ENCODE measurements at places on chromosomes 3 and 15.

DNA sequence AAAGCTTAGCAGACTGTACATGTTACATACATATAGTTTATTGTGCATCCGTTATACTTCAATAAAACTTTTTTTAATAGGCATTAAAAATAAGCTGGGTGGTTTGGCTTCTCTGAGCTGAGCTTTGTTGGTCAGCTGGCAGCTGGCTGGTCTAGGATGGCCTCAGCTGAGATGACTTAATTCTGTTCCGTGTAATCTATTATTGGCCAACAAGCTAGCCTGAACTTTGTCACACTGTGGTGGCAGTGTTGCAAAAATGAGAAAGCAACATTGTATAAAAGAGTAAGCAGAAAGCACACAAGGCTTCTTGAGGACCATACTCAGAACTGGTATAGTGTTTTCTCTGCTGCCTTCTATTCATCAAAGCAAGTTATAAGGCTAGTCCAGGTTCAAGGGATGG is 45.2 kb downstream of the CGGBP1 start:
- no peak for DNase-seq

GRCh38 chr3:39718674-39719595 is 90.5 kb upstream of the MYRIP start:
- no peak for DNase-seq

DNA sequence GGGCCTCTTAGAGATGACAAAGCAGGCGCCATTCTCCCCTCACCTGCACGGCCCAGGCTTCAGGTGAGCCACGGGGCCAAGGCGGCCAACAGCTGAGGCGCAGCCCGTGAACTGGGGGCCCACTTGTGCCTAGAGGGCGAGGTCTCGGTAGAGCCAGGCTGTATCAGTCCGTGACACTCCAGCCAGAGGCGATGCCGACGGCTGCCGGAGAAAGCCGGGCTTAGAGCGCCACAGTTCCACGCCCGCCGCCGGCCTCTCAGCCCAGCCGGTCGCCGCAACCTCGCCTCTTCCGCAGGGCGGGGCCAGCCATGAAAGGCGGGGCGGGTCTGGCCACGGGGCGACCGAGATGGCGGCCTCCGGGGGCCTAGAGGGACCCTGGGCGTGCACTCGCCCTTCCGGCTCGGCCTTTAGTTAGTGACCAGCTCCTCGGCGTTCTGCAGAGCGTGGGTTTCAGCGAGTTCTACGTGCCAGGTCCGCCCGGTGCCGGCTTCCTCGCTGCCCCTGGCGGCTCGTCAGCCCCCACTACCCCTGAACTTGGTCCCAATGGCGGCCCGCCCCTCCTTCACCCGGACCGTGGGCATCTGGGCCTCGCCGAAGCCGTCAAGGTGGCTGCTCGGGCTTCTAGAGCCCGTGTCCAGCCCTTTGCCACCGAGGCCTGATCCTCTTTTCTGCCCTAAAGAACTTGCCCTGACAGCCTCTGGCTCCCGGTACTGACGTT is at the start of gene ZNF621:
Gene ZNF621, plus strand, starts transcription at position 393 of the 718 bp plus-strand sequence. CDS start 881 bp downstream, outside the sequence.
- peak; percentile 86 for DNase-seq

DNA sequence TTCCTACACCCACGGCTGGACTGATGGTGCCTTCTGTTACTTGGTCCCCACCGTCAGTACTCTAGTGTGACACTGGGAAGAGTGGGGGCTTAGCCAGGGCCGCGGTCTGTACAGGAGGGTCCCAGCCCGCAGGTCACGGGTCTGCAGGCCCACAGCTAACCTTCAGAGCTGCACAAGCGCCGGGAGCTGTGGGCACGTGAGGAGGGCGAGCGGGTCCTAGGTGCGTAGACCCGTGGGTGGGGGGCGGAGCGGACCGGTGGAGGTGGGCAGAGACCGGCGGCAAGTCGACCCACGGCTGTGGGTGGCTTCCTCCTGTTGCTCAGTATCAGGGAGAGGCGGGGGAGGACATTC is 1.2 kb downstream of the TNFAIP8L3 start:
- no peak for DNase-seq

GRCh38 chr15:88645171-88646087 is 6.6 kb downstream of the ISG20 start:
- no peak for DNase-seq

- no peak for DNase-seq
Observed at GRCh38 chr3:106332884-106333283, 464.1 kb upstream of the CBLB start.

GRCh38 chr3:191253089-191253799 is 54.2 kb downstream of the OSTN start:
- no peak for DNase-seq

GRCh38 chr3:10574101-10574620 is 68.8 kb upstream of the ATP2B2 start:
- no peak for DNase-seq

GRCh38 chr15:101033801-101034200 is 114.6 kb downstream of the LRRK1 start:
- DNase-seq: no peak

DNA sequence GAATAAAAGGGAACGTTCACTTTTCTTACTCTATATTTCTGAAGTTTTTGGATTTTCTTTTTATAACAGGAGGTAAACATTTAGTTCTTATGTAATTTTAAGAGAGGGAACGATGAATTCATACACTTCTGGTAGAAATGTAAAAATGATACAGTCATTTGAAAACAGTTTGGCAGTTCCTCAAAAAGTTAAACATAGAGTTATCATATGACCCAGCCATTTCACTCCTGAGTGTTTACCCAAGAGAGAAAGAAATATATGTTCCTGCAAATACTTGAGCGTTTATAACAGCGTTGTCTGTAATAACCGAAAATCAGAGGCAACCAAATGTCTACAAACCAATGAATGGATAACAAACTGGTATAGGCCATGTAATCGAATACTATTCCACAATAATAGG is 20.8 kb upstream of the CCR9 start:
- no peak for DNase-seq

GRCh38 chr15:39167164-39168058 is 413.5 kb upstream of the THBS1 start:
- DNase-seq: no peak
